ENCODE measurements at places on chromosomes 1 and 21.

DNA sequence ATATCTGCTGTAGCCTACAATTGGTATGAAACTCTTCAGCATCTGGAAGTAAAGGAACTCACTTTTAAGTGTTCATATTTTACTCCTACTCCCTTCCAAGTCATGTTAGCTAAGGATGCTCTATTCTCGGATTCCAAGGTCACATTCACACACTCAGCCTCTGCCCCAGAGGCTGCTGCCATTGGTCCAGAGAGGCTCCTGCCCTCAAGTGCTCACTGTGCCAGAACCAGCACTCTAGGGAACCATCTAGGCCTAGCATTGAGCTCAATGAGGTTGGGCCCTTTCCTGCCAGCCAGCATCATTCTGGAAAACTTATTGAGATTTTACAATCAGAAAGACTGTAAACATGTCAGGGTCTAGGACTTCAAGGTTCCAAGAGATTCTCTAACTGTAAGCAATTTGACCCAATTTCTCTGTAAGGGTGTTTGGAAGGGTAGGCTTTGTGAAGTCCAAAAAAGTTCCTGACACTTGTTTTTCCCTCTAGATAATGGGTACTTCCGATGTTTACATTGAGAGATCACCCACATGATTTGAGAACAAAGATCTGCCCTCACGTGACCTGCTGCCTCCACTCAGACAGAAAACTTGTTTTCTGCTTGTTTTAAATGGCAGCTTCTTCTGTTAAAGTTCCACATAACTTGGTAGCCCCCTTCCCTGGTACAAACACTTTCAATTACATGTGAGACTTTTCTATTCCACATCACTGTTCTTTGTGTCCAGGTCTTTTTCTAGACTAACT lies 94.9 kb downstream of the MAB21L3 start:
- no peak for DNase-seq

GRCh38 chr1:150156868-150157603 lies 7.3 kb downstream of the PLEKHO1 start:
- no peak for DNase-seq

DNA sequence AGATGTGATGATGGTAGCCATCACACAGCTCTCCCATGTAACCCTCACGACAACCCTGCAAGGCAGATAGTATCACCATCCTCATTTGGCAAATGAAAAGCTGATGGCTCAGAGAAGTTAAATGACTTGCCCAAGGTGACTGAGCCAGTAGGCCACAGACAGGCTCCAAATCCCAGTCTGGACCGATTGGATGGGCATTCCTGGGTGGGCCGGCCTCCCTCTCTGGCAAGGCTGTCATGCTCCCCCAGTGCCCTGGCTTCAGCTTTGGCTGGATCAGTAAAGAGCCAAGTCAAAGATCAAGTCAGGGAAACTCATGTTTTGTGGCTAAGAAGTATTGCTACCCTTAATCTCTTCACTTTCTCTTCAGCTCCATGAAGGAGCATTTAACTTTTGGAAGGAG lies 41.2 kb downstream of the CDCP2 start:
- DNase-seq, result no peak

- DNase-seq, result no peak
These were observed 22.8 kb downstream of the ALG14 start for GRCh38 chr1:95049935-95050334.

DNA sequence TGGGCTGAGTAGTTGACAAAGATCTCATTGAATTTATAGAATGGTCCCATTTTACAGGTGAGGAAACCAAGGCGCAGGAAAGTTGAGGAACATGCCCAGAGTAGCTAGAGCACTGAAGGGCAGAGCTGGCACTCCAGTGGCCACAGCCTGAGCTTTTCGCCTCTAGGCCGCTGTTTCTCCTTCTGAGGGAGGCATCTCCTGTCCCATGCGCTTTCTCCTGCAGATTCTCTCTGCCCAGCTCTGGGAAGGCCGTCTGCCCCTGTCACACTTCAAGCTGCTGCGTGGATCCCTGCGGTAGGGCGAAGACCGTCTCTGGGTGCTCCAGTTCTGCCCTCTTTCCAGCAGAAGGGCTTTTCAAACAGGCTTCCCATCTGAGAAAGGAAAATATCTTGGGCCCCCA lies 159.9 kb downstream of the ACTL8 start:
- no peak for DNase-seq

DNA sequence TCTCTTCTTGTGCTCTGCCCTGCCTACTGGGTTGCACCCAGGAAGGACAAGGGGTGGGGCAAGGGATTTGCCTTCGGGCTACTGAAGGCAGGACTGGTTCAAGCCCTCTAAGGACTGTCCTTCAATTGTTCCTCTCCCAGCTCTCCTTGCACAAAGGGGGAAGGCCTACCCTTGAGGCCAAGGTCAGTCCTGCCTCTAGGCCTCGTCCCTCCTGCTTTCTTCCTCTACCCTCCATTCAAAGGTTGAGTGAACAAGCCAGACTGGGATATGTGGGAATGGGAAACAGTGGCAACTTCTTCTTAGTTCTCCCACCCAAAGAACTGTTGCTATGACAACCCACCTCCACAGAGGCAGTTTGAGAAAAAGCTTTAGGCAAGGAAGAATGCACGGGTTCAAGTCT lies 2.7 kb downstream of the LURAP1 start:
- no peak for DNase-seq

DNA sequence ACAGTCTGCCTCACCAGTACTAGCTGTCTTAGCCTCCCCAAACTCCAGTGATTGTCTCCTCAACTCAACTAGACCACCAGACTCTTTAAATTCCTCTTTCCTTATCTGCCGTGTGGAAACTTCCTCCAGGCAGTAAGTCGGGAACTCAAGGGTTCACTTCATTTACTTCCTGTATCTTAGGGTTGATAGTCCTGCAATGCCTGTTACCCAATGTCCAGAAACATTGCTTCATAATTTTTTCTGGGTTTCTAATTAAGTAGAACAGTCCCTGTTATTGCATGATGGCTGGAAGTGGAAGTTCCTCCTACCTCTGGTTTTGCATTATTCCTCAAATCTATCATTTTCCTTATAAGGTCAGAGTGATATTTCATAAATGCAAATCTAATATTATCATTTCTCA lies 60.8 kb upstream of the RNF11 start:
- no peak for DNase-seq

GRCh38 chr1:223430236-223430635 lies 37.0 kb downstream of the CCDC185 start:
- peak; percentile 11 for DNase-seq

DNA sequence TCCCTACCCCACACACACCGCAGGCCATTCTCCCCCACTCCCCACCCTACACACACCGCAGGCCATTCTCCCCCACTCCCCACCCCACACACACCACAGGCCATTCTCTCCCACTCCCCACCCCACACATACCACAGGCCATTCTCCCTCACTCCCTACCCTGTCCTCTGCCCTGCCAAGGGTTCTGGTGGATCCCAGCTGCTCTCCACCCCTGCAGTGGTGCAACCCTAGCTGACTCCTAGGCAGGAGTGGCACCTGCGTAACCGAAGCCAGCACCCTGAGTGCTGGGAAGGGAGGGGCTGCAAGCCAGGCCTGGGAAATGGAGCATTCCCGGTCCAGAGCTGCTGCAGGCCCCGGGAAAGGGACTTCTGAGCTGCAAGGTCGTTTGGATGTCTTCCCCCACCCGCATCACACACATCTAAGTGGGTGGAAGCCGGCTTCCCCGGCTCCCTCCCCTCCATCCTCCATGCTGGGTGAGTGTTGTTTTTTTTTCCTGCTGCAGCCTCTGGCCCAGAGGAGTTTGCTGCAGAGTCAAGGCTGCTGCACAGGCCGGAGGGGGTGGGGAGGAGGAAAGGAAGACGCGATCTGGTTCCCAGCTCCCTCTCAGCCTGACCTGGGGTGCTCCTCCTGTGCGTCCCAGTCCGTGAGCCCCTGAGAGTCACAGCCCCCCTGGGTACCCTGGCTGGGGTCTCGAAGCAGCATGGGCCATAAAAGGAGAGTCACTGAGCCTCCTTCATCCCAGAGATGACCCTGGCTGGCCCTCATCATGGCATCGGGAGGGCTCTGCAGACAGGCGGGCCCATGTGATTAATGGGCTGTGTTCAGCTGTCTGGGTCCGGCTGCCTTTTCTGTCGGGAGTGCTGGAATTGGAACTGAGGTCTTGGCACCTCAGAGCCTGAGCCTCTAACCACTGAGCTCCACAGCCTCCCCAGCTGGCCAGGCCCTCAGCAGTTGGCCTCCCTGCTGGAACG lies 16.1 kb downstream of the H6PD start:
- no peak for DNase-seq

DNA sequence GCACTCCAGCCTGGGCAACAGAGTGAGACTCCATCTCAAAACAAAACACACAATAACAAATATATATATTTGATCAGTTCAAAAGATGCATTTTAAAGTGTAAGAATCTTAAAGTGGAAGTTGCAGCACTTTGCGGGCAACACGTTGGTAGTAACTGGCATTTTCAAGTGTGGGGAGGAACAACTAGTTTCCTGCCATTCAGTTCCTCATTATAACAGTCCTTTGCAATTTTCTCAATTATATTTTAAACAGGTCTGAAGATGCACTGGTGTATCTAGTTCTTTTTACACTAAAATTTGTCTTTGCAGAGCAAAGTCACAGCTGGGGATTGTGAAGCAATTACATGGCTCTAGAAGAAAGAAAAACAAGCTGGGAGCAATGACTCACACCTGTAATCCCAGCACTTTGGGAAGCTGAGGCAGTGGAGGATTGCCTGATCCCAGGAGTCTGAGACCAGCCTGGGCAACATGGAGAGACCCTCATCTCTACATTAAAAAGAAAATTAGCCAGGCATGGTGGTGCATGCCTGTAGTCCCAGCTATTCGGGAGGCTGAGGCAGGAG lies 25.3 kb downstream of the RRAGC start:
- DNase-seq, result no peak

- no peak for DNase-seq
These were observed 237.9 kb downstream of the FOXD2 start for GRCh38 chr1:47675721-47676120.
